Bladder microvascular endothelial cell (primary cell): ENCODE measurements at places on chromosomes 4 and X. TPM values are rescaled to one million over a fixed set of nuclear protein-coding genes. Genes with fewer than 3 reads are reported as not detected.

The WDR1 gene
- total RNA-seq = 385 and 617 TPM in 2 replicates

The SHOX gene
- total RNA-seq = not detected in 2 replicates

The PDLIM3 gene
- total RNA-seq = 13.0 and 47.0 TPM in 2 replicates

The SMIM31 gene
- not detected in 2 replicates for total RNA-seq

The NPY1R gene
- total RNA-seq = 0.06 TPM in 1 of 2 replicates, not detected in the other

The MAGEC3 gene
- total RNA-seq = not detected in 2 replicates

The GPR119 gene
- total RNA-seq = not detected in 2 replicates

The SPANXA1 gene
- not detected in 2 replicates for total RNA-seq

The ELOVL6 gene
- 2.8 and 3.1 TPM in 2 replicates for total RNA-seq

The NAA11 gene
- total RNA-seq = not detected in 2 replicates

The FGF16 gene
- 2.6 and 2.8 TPM in 2 replicates for total RNA-seq

The ZBTB33 gene
- 9.9 and 17.0 TPM in 2 replicates for total RNA-seq

The ZFYVE28 gene
- total RNA-seq = 8.6 and 8.7 TPM in 2 replicates

The PNMA6A gene
- 0.32 and 0.94 TPM in 2 replicates for total RNA-seq

The CNGA1 gene
- not detected in 2 replicates for total RNA-seq

The MAGEB4 gene
- not detected in 2 replicates for total RNA-seq

The F8A3 gene
- 0.76 and 1.1 TPM in 2 replicates for total RNA-seq

The APELA gene
- not detected in 2 replicates for total RNA-seq

The FRMD7 gene
- total RNA-seq = under 0.01 TPM in 1 of 2 replicates, not detected in the other

The GUCY1B1 gene
- total RNA-seq = 0.81 and 6.9 TPM in 2 replicates

The BANK1 gene
- total RNA-seq = 0.06 and 0.16 TPM in 2 replicates

The FAM236D gene
- not detected in 2 replicates for total RNA-seq

The PRR32 gene
- not detected in 2 replicates for total RNA-seq

The PNCK gene
- not detected in 2 replicates for total RNA-seq

The OPRPN gene
- total RNA-seq = not detected in 2 replicates

The PRPS2 gene
- total RNA-seq = 20.2 and 26.8 TPM in 2 replicates

The CLGN gene
- total RNA-seq = 0.38 and 0.81 TPM in 2 replicates

The CDX4 gene
- not detected in 2 replicates for total RNA-seq

The LAP3 gene
- total RNA-seq = 222 and 338 TPM in 2 replicates

The SOX3 gene
- not detected in 2 replicates for total RNA-seq

The CT45A10 gene
- not detected in 2 replicates for total RNA-seq

The PPP2R3B gene
- 23.6 and 26.1 TPM in 2 replicates for total RNA-seq
